ENCODE measurements at places on chromosomes 1 and 21.

GRCh38 chr1:117757668-117758067, 151.8 kb downstream of the TENT5C start:
- DNase-seq, result no peak

- DNase-seq, result no peak
These were observed 3.0 kb upstream of the PEX10 start for GRCh38 chr1:2415337-2415736.

- DNase-seq, result no peak
These were observed 47.3 kb downstream of the EIF4G3 start for GRCh38 chr1:21129407-21129806.

GRCh38 chr1:31837451-31838158, 21.8 kb upstream of the SPOCD1 start:
- DNase-seq, result no peak

DNA sequence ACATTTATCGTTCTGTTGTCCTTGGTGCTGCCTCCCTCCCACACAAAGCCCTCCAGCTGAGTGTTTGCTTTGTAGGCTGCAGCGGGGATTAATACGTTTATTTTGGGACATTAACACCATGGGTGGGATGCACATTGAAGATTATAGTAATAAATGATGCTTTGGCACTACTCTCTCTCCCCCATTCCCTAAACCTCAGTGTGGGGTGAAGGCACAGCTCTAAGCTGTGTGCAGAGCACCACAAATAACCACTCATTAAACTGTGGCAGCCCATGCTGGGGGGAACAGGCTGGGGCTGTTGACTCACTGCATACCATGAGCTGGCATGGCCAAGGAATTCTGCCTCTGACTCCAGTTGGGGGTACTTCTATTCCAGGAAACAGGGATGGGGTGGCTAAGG, 7.7 kb downstream of the PCP4L1 start:
- no peak for DNase-seq

- no peak for DNase-seq
These were observed 7.7 kb upstream of the PPM1J start for GRCh38 chr1:112722601-112723510.

DNA sequence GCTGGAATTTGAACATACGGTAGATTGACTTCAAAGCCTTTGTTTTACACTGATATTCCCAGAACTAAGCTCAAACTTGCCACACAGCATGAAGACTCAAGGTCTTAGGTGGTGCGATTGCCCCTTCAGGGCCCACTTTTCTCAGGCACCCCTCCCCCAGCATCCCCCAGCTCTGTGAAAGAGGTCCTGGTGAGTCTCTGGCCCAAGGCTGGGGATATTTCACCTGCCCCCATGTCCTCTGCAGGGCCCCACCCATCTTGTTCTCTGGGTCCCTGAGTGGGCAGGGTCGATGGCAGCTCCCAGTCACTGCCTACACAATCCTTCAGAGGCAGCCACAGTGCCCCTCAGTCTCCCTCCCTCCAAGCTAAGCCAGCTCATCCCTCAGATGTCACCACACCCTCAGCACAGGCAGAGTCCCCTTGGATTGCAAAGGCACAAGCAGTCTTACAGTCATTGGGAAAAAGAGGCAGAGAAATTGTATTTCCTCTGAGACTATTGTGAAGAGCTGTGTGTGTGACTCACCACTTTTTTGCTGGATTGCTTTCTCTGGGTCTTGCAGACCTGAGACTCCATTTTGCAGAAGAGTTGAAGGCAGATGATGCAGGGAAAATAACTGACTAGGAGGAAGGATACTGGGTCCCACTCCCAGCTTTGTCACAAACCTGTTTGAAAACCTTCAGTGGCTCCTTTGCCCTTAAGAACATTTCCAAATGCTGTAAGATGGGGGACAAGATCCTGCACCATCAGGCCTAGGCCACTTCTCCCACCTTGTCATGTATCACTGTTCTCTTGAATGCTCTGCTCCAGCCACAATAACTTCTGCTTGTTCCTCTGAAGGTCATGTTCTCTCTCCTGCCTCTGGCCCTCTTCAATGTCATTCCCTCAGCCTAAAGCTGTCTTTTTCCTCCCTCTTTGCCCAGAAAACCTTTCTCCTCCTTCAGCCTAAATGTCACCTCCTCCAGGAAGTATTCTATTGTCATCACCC, 119.1 kb upstream of the GRIK3 start:
- no peak for DNase-seq
